ENCODE measurements at places on chromosomes 11 and 22.
A peak's percentile ranks its signal among the peaks of the same experiment; 100 is the strongest.

DNA sequence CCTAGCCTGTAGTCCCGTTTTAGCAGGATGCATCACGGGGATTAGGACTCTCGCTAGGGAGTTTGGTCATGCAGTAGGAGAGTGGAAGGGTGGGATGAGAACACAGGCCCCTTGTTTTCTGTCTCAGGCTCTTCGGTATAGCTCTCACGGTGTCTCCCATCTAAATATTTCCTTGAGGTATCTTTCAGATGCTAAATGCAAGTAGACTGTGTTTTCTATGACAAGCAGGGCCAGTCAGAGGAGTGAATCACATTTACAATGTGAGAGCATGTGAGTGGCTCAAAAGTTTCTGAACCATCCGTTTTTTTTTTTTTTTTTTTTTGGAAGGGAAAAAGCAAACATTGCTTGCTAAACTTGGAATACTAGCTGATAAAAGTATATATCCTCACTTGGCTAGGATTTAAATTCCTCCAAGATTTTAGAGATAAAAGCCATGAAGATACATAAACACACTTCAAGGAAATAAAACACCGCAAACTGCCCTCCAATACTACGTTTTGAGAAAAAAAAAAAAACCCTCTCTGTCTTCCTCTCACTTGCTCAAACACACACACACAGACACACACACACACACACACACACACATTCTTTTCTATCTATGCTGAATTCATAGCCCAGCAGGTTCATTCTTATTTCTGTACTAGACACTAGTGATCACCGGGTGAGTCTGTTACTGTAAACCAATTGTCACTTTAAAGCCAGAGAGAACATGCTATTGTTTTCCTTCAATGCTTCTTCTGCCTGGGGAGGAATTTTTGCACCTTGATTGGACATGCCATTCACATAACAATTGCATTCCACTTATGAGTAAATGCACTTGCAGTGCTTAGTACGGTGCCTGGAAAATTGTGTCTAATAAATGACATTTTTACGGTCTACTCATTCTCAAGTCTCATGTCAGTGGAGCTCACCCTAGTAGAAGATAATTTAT lies 224.6 kb upstream of the CCDC90B start:
- no peak for DNase-seq

GRCh38 chr11:1803246-1803645 lies 31.5 kb upstream of the SYT8 start:
- DNase-seq, result no peak

DNA sequence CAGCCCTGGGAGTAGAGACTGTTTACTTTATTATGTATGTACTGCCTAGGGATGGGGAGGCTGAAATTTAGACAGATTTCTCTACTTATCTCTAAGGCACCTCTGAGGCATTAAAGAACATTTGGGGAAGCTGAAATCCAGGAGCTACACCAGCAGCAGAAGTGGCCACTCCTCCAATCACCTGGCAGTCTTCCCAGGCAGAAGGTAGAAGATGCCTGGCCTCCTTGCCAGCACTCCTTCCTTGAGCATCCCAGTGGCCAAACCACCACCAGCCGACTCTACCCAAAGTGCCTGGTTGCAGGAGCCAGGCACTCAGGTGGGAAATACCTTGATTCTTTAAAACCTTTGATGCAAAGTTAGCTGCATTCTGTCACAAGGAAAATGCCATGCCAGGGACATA lies 1.9 kb upstream of the FAT3 start:
- DNase-seq, result no peak

DNA sequence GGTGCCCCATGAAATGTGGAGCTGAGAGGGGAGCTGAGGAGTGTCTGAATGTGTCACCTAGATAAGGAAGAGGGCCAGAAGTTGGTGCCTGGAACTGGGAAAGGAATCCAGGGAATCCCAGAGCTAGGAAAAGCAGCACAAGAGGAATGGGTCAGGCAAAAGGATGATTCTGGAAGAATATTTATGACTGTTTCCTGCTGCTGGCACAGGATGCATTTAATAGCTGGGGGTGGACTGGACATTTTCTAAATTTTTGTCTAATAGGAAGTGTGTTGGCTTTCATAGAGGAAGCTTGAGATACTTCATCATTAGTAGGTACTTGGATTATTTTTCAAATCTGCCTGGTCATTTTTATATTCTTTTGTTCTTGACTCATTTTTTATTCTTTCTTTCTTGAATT lies 17.4 kb upstream of the MRGPRX2 start:
- DNase-seq, result no peak

- DNase-seq, result no peak
Observed at GRCh38 chr22:25281675-25282345, 62.4 kb downstream of the CRYBB2 start.

GRCh38 chr22:46421267-46421666 lies 85.8 kb downstream of the TRMU start:
- DNase-seq, result no peak

DNA sequence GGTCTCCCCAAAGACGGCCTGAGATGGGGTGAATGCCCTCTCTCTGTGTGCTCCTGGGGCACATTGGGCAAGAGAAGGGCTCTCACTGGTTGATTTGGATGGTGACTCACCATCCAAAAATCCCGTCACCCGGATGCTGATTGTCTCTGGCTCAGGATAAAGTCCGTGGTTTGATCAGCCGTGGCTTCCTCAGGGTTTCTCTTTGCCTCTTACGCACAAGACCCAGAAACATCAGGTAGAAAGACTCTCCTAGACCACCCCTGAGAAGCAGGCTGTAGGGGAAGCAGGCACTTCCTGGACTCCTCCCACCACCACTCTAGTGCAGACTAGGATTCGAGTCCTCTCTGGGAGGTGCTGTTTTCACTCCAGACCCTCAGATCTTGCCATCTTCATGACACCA lies 176.1 kb upstream of the NCAM1 start:
- peak; percentile 50 for DNase-seq

GRCh38 chr11:112584672-112585071 lies 324.0 kb upstream of the PLET1 start:
- DNase-seq, result no peak

DNA sequence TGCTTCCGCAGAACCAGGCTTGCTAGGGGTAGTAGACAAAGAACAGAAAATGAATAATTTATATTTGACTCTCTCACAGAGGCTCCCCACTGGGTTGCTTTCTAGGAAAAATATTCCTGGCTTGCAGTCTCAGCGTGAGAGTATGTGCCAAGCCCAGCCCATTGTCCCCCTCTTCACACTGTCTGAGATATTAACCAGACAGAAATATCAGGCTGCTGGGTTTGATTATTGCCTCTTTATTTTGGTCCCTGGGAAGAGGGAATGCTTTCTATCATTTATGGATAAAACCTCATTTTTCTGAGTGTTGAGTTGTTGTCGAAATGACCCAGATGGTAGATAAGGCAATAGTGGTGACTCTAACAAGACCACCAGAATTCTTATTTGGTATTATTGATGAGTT lies 367.9 kb downstream of the METTL15 start:
- peak; percentile 58 for DNase-seq

DNA sequence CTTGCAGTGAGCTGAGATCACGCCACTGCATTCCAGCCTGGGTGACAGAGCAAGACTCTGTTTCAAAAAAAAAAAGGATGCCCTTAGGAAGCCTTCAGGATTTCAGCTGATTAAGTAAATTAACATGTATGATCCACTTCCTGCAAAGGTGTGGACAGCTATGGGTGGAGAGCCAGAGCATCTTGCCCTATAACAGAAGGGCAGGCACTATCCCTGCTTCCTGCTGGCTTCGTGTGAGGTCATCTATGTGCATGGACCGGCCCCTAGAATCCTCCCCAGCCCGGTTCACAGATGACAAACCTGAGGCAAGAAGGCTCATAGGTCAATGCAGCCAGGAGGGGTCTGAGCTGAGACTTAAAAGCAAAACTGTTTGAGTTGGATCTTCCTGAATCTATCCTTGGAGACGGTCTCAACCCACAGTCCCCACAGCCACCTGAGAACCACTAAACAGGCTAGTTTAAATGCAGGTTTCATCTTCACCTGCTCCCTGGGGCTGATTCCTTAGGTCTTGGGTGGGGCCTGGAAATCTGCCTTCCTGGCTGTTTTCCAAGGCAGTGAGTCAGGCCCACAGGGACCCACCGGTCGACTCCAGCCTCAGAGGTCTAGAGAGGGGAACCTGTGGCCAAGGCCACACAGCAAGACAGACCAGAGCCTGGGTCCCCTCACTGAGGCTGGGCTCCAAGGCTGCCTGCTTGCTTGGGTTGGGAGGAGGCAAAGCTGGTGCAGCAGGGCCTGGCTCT lies 55.2 kb upstream of the MPEG1 start:
- DNase-seq, result no peak

- no peak for DNase-seq
Observed at GRCh38 chr22:45312856-45313255, 3.1 kb downstream of the FAM118A start.

- no peak for DNase-seq
Observed at GRCh38 chr22:46272762-46273431, 5.1 kb downstream of the TTC38 start.

DNA sequence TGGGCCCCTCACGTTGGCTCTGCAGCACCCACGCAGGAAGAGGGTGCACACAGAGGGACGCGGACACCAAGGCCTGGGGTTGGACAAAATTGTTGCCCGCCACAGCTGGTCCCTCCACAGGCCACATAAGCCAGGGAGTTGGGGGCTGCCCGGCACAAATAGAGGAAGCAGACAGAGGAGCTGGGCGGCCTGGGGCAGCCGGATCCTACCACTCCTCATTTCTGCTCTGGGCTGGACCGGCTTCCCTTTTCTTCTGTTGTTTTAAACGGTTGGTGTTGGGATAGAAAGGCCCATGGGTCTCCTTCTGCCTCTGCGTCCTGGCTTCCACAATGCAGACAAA lies 36.4 kb upstream of the LINC01488 start:
- no peak for DNase-seq

Data from fibroblast of skin of back (primary cell).